Activated T-helper 2 cell treated with anti-CD3 and anti-CD28 coated beads, Interferon-gamma antibody, Interleukin-2, Interleukin-4, amounts not matched to agents 10 μg/mL and 5 μg/mL and 100 μg/mL, durations not matched to agents 14 hours and 24 hours and 36 hours (primary cell): ENCODE measurements at places on chromosomes 3 and 15.

DNA sequence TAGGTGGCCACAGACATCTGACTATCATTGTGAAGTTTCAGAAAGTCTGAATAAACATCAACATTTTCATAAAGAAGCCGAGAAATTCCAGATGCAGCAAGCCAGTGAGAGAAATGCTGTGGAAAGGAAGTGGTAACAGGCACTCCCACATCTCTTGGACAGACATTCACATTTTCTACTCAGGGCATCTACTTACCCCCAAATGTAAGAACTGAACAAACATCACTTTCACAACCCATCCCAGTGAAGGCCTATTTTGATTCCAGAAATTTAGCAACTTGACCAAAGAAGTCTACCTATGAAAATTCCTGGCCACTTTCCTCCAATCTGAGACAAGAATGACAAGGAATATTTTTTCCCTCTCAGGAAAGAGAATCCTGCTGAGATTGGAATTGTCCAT, 224.8 kb upstream of the DCBLD2 start:
- no peak for DNase-seq

DNA sequence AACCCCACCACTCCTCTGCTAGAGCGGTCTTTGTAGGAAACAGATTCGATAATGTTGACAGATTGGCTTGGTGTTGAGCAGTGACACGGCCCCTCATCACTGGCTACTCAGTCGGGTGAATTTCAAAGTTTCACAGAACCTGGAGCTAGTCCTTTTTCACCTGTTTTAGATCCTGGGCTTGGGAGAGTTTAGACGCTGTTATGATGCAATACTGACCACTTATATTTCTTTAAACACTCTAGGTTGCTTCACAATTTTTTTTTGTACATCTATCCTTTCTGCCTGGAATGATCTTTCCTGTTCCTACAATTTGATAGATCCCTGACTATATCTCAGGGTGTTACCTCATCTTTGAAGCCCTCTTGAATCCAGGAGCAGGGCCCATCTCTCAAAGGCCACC, 97.1 kb upstream of the ATP10A start:
- DNase-seq, result no peak

DNA sequence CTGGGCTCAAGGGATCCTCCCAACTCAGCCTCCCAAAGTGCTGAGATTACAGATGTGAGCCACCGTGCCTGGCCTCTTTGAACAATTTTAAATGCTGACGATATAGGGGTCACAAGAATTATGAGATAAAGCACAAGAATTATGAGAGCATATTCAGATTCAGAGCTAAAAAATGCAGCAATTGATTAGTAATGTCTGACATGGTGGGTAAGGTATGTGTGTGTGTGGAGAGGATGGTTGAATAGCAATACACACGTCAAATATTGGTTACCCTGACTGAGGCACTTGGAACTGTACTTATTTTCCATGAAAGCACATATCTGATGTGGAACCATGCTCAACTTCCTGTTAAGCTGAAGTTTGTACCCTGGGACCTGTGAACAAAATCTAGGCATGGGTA, 115.6 kb downstream of the EOMES start:
- DNase-seq, result no peak

DNA sequence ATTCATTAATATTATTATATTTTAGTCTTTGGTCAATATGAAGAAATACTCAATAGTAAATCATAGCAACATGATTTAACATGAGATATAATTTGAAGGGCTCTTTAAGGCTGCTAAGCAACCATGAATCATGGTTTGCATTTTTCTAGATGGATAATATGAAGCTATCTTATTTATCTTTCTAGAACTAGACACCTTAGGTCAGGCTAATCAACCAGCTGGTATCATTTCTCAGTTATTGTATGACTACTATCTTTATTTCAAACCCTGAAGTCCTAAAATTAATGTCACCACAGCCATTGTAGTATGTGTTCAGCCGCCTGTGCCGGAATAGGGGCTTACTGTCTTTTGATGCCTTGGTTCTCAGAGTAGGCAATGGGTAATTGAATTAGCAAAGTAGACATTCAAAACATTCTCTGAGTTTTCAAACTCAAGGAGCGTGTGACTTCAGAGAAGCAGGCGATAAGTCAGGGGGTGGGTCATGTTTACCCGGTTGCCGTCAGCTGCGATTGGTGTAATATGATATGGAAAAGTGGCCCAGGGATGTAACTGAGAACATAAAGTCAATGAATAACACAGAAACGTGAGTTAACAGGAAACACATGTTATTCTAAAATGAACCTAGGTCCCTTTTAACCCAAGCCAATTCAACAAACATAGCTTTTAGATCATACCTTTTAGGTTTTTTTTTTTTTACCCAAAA, 93.4 kb upstream of the CTDSPL start:
- no peak for DNase-seq

DNA sequence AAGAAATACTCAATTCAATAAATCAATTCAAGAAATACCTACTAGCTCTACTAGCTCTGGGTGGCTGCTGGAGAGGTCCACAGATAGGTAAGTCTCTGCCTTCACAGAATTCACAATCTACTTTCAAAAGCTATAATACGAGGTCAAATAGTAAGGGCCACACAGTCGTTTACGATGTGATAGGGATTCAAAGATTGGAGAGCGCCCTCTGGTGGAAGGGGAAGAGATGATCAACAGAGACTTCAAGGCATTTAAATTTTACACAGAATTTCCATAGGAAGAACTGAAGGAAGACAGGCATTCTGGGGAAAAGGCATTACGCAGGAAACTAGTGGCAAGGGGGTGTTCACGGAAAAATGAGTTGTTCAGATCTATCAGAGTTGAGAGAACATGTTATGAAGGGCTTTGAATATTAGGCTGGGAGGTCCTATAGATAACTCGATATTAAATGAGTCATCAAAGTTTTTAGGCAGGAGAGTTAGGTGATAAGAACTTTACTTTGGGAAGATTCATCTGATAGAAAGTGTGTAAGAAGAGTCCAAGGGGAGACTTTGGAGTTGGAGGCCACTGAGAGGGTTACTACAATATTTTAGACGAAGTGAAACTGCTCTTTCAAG, 128.8 kb downstream of the FRMD5 start:
- peak; percentile 33 for DNase-seq

- DNase-seq, result no peak
These were observed 135.2 kb downstream of the VGLL4 start for GRCh38 chr3:11508346-11509172.

GRCh38 chr3:181134873-181135272, 145.3 kb upstream of the DNAJC19 start:
- no peak for DNase-seq

DNA sequence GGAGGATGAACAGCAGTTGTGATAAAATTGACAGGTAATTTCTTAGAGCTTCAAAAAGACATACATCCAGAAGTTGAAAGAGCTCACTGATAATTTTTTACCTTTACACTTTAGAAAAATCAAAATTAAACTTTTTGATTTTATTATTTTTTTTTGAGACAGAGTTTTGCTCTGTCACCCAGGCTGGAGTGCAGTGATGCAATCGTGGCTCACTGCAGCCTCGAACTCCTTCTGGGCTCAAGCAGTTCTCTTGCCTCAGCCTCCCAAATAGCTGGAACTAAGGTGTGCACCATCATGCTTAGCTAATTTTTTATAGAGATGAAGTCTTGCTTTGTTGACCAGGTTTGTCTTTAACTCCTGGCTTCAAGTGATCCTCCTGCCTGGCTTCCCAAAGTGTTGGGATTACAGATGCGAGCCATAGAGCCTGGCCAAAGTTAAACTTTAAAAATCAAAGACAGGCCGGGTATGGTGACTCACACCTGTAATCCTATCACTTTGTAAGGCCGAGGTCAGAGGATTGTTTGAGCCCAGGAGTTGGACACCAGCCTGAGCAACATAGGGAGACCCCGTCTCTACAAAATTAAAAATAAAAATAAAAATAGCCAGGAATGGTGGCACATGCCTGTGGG, 21.7 kb downstream of the PLA2G4F start:
- DNase-seq, result no peak

DNA sequence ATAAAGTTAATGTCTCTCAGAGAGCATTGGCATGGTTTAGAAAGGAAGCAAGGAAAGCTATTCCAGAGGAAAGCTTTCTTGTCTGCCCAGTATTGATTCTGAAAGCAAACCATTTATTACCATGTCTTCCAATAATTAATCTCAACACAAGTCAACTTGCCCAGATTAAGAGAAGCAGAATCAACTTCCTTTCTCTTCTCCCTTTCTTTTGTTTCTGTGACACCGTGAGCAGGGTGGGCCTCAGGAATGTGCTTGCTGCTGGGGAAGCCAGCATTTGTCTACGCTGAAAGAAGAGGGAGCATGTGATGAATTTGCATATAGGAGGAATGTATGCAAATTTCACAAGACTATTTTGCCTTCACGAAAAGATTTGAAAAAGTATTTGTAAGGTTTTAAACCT, 368.6 kb upstream of the ROPN1 start:
- DNase-seq, result no peak

- no peak for DNase-seq
These were observed 33.9 kb upstream of the GRAMD1C start for GRCh38 chr3:113804661-113805060.

- DNase-seq, result peak; percentile 53
These were observed 99.2 kb upstream of the TRPM1 start for GRCh38 chr15:31200735-31201151.

GRCh38 chr3:16844791-16845190, 40.0 kb upstream of the PLCL2 start:
- DNase-seq, result no peak

DNA sequence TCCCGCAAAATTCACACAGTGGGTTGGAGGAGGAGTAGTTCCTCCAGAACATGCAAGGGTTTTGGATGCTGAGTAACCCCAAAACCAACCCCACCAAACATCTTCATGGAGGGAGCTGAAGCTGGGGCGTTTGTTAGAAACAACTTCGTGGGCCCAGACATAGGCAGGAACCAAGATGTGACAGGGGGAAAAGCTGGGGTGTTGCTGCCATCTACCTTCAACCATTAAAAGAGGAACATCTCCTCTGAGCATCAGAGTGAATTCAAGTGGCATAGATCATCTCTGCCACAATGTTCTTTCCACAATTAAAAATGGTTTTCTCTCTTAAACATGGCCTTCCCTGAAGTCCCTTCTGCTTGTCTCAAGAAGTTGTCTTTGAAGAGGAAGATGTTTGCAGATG, 20.5 kb downstream of the SIDT1 start:
- DNase-seq, result no peak

GRCh38 chr3:46931631-46932331, 44.8 kb downstream of the CCDC12 start:
- DNase-seq, result no peak

GRCh38 chr3:114155370-114155821, 23.5 kb downstream of the DRD3 start:
- no peak for DNase-seq

DNA sequence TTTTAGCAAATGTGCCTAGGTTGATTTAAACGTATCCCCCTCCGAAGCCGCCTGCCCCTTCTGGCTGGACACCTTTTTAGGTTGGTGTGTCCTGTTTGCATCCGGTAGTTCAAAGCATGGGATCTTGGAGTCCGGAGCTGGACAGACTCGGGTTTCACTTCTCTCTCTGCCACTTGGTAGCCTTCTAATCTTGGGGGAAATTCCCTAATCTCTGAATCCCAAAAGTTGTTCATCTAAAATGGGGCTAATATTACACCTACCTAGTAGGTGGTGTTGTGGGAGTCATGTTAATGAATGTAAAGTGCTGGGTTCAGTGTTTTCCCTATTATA, 760 bp downstream of the FANCI start:
- no peak for DNase-seq

DNA sequence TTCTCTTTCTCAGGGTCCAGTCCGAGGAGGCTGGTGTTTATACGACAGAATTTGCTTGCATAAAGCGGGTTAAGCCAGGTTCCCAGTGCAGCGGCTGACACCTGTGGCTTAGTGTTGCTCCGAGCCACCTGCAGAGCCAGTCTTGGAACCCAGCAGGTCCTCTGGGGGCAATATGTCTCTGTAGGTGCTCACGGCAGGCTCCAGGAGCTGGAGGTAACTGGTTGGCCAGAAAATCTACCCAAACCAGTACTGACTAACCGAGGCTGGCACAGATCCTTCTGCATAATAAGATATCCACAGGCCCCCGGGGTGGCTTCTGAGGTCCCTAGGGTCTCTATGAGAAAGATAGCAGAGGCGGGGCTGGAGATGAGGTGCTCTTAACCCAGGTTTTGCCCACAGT, 3.2 kb downstream of the MGLL start:
- DNase-seq, result no peak

DNA sequence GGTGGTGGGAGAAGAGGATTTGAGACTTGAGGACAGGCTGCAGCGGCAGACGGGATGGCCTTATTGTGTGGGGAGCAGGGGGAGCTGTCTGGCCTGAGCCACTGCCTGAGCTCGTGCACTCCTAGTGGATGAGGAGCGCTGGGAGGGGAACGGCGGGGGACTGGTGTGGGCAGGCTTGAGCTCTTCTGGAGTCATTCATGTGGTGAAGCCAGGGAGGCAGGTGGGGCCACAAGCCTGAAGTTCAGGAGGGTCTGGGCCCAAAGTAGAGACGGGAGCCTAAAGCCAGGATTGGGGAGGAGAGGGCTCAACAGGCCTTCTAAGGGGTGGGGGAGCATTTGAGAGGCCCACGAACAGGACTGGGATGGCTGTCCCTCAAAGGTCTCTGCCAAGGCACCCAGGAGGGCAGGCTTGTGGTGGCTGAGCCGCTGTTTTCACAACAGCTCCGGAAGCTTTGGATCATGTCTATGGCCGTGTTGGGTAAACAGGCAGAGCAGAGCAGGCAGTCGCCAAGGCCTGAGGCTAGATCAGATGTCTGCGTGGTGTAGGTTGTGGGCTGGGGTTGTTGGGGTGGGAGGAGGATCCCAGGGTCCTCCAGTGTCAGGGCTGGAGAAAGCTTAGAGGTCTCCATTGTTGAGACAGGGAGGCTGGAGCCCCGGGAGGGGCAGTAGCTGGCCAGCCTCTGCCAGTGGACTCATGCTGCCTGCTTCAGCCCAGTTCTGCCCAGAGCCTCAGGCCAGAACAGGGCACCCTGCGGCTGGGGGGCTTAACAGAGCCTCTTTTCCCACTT, 8.2 kb downstream of the PRKCD start:
- no peak for DNase-seq

GRCh38 chr15:101621961-101622360, 30.2 kb downstream of the TM2D3 start:
- no peak for DNase-seq

GRCh38 chr3:77234004-77234403, 194.1 kb downstream of the ROBO2 start:
- DNase-seq, result no peak

- DNase-seq, result no peak
These were observed 17.1 kb downstream of the RBP1 start for GRCh38 chr3:139522421-139522820.

- no peak for DNase-seq
These were observed 783 bp downstream of the ITIH1 start for GRCh38 chr3:52777959-52778805.

DNA sequence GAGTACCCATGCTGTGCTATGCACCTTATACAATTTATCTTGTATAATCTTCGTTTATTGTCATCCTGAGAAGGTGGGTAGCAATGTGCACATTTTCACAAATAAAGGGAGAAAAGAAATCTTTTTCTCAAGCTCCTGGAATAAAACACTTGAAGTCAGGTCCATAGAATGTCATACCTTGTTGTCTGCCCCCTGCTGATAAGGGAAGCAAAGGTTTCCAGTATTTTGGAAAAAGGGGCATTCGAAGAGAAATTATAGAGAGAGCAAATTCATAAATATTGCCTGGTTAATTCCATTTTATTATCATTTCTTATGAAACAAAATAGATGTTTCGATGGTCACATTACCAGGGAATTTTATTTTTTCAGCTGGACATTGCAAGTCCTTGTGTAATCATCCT, 277.8 kb downstream of the RAP2B start:
- DNase-seq, result no peak

- no peak for DNase-seq
These were observed 163.3 kb downstream of the PGPEP1L start for GRCh38 chr15:98844261-98844660.

- no peak for DNase-seq
These were observed 23.5 kb upstream of the ATP10A start for GRCh38 chr15:25886498-25887140.
